ENCODE measurements at places on chromosomes 3 and 15. TPM values are rescaled to one million over a fixed set of nuclear protein-coding genes. Genes with fewer than 3 reads are reported as not detected.

The CCDC66 gene
- 3.1 TPM for total RNA-seq

The CSTA gene
- 0.30 TPM for total RNA-seq

The INO80 gene
- total RNA-seq: 9.0 TPM

The TRAK1 gene
- total RNA-seq: 6.4 TPM

The DYNC1LI1 gene
- total RNA-seq: 39.2 TPM

The TMC3 gene
- total RNA-seq: not detected

The RHCG gene
- not detected for total RNA-seq

The TTLL13 gene
- total RNA-seq: not detected

The GRK7 gene
- total RNA-seq: not detected

The SEMA3B gene
- 22.5 TPM for total RNA-seq

The CCPG1 gene
- 35.6 TPM for total RNA-seq

The RBM5 gene
- total RNA-seq: 37.1 TPM

The IL5RA gene
- not detected for total RNA-seq

The GOLGA8M gene
- total RNA-seq: not detected

The FILIP1L gene
- total RNA-seq: 43.2 TPM

The PCSK6 gene
- not detected for total RNA-seq

The CTXN2 gene
- total RNA-seq: 0.20 TPM

The GALNT15 gene
- 2.1 TPM for total RNA-seq

The RUVBL1 gene
- 93.9 TPM for total RNA-seq

The AQP9 gene
- not detected for total RNA-seq

The ACTC1 gene
- 2.9 TPM for total RNA-seq

The HYAL1 gene
- total RNA-seq: not detected

The ECE2 gene
- not detected for total RNA-seq

The TM4SF1 gene
- total RNA-seq: 207 TPM

The PGBD4 gene
- 0.74 TPM for total RNA-seq

The GRAMD2A gene
- total RNA-seq: 0.44 TPM

The DLL4 gene
- 0.10 TPM for total RNA-seq

The CD200 gene
- 0.15 TPM for total RNA-seq

The KCNMB3 gene
- total RNA-seq: 0.52 TPM

The CCDC13 gene
- not detected for total RNA-seq

The MED12L gene
- 0.15 TPM for total RNA-seq

The TMOD3 gene
- 32.3 TPM for total RNA-seq

The FRMD4B gene
- total RNA-seq: 0.25 TPM

The CD86 gene
- not detected for total RNA-seq

The GOLGA8N gene
- 0.15 TPM for total RNA-seq

The CCR2 gene
- 0.12 TPM for total RNA-seq

The MCF2L2 gene
- not detected for total RNA-seq

The FANCD2OS gene
- not detected for total RNA-seq

The RPP25 gene
- total RNA-seq: 0.10 TPM

The SAMD7 gene
- total RNA-seq: not detected

The GOLGA6L9 gene
- 0.12 TPM for total RNA-seq

The LRRC15 gene
- total RNA-seq: 9.1 TPM

The PCBP4 gene
- 14.7 TPM for total RNA-seq

The MASP1 gene
- 1.2 TPM for total RNA-seq

The NMNAT3 gene
- 3.2 TPM for total RNA-seq

The DNAH12 gene
- 0.47 TPM for total RNA-seq

The NEDD4 gene
- total RNA-seq: 23.0 TPM

The ATP8B4 gene
- total RNA-seq: 0.89 TPM

The STRIT1 gene
- not detected for total RNA-seq

The XCR1 gene
- total RNA-seq: not detected

The PCOLCE2 gene
- 26.5 TPM for total RNA-seq

The WDR49 gene
- total RNA-seq: not detected

The RETNLB gene
- not detected for total RNA-seq

Measured in M059J (cell line).